ENCODE measurements at places on chromosomes 3 and 15. TPM values are rescaled to one million over a fixed set of nuclear protein-coding genes. Genes with fewer than 3 reads are reported as not detected.

TP63 gene
- 0.51 TPM for total RNA-seq

WDR76 gene
- total RNA-seq = 40.0 TPM

ITPKA gene
- total RNA-seq = 6.3 TPM

GOLGA8S gene
- 0.15 TPM for total RNA-seq

GOLGA8J gene
- total RNA-seq = 0.44 TPM

GRCh38 chr3:58189691-58190090, 21.1 kb downstream of the DNASE1L3 start:
- no peaks in the 10 kb centered on the region for H3K36me3 ChIP-seq
- no peak overlapping the region for H3K27ac ChIP-seq
- no peak overlapping the region for H3K4me3 ChIP-seq
- peaks cover 7% of the 10 kb centered on the region for H3K4me1 ChIP-seq

- H3K4me3 ChIP-seq = no peak overlapping the region
- no peaks in the 10 kb centered on the region for H3K27me3 ChIP-seq
- no peak overlapping the region for H3K27ac ChIP-seq
- peaks cover 6% of the 10 kb centered on the region for H3K36me3 ChIP-seq
Observed at GRCh38 chr3:197878427-197878826, 71.6 kb upstream of the RPL35A start.

GRCh38 chr3:97975466-97975865, 3.2 kb upstream of the RIOX2 start:
- DNase-seq = no peak
- H3K4me3 ChIP-seq = no peak overlapping the region
- no peak overlapping the region for H3K27ac ChIP-seq
- H3K27me3 ChIP-seq = no peaks in the 10 kb centered on the region
- peaks cover 15% of the 10 kb centered on the region for H3K4me1 ChIP-seq

DNA sequence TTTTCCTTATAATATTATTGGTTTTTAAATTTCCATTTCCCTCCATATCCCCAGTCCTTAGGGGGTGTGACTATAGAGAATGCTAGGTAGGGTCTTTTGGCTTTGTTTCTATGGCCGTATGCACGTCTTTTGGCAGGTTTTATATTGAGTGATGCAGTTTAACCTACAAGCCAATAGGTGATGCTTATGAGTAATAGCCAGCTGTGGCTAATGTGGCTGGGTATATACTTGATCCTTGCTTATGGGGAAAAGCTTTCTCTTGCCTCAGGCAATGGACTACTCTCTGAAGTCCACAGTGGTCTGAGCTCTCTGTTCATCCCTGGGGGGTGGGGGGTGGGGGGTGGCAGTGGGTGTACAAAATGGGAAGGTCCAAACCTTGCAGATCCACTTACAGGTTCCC, 223.9 kb downstream of the MFSD1 start:
- no peaks in the 10 kb centered on the region for H3K27me3 ChIP-seq
- H3K36me3 ChIP-seq = no peaks in the 10 kb centered on the region
- H3K27ac ChIP-seq = no peak overlapping the region
- H3K4me1 ChIP-seq = no peaks in the 10 kb centered on the region

DNA sequence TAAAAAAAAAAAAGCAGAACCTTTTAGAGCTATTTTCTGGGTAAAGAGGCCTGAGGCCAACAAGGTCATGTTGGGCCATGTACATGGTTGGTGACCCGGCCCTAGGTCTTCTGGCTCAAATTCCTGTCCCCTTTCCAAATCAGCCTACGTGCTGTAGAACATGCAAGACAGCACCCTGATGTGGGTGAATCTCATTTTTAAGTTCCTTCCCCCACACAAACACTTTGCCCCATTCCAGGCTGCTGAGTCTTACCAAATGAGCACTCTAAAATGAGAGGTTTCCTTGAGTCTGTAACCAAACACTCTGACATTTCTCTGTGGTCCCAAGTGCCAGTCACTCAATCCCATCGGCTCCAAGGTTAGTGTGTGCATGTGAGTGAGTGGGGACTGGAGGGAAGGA, 9.4 kb downstream of the BCL6 start:
- H3K27me3 ChIP-seq = no peaks in the 10 kb centered on the region
- 0 out of 2 replicates have a peak, but pooled peaks cover 2% of the 10 kb centered on the region for H3K36me3 ChIP-seq
- H3K4me3 ChIP-seq = no peak overlapping the region
- peak overlapping the region; percentile 54 for H3K27ac ChIP-seq

DNA sequence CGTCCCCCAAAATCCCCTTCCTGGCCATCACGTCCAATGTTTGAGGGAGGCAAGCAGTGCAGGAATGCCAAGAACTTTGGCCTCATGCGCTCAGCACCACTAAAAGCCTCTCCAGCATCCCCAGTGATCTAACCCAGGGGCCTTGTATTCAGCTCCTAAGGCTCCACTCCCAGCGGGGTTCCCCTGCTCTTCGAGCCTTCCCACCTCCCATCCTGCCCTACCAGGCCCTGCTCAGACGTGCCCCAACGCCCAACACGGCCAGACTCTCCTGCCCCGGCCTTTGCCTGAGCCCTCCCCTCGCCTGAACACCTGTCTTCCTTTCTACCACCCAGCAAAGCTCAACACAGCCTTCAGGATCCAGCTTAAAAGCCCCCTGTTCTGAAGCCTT, 30.5 kb downstream of the PLXND1 start:
- DNase-seq = no peak
- peaks cover 21% of the 10 kb centered on the region for H3K4me1 ChIP-seq
- H3K27me3 ChIP-seq = no peaks in the 10 kb centered on the region

- H3K36me3 ChIP-seq = no peaks in the 10 kb centered on the region
- no peak overlapping the region for H3K27ac ChIP-seq
- no peak overlapping the region for H3K4me3 ChIP-seq
Observed at GRCh38 chr15:48400086-48400485, 68.9 kb downstream of the DUT start.

DNA sequence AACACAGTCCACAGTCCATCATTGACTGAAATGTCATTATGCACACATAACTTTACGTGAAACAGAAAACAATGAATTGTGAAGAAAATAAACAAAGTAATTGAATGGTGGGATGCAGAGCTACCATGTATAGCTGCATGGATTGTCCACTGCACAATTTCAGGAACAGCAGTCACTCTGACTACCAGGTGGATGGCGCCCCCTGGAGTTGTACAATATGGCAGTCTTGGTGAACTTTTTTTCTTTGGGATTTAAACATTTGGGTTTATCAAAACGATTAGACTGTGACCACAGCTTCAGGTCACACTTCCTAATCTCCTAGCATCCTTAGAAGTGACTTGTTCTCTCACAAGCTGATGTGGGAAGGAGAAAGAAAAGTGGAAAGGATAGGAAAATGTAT, 48.9 kb upstream of the TCF12 start:
- no peaks in the 10 kb centered on the region for H3K27me3 ChIP-seq
- H3K27ac ChIP-seq = no peak overlapping the region
- H3K4me1 ChIP-seq = no peaks in the 10 kb centered on the region
- no peak overlapping the region for H3K4me3 ChIP-seq
- H3K36me3 ChIP-seq = no peaks in the 10 kb centered on the region
- no peak for DNase-seq

DNA sequence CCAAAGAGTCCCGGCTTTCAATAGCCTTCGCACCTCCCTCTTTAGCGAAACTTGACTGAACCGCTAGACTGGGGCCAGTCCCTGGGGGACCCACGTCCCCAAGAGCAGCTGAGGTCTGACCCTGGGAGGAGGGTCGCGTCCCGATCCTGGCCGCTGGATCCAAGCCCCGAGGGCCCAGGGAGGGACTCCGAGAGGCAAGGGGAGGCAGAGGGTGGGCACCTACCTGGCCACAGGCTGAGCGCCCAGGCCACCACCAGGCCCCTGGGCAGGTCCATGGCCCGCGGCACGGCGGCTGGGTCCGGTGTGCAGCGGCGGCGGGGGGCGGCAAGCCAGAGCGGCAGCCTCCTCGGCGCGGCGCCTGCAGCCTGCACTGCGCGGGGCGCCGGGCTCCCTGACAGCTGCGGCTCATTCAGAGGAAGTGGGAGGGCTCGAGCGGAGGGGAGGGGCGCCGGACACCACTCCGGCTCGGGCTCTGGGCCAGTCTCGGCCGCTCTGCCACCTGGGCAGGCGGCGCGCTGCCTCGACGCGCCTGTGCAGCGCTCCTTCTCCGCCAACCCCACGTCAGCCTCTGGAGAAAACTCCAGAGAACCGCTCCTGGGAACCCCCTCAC, at the start of gene ITGA11:
ITGA11 (minus strand) TSS at position 372 of the 610 bp plus-strand sequence; CDS start at position 275, 97 bp downstream.
- H3K4me1 ChIP-seq = no peaks in the 10 kb centered on the region
- DNase-seq = no peak
- H3K4me3 ChIP-seq = peak within 1 kb of the TSS; percentile 21

GRCh38 chr3:187920913-187921312, 175.6 kb upstream of the BCL6 start:
- H3K36me3 ChIP-seq = no peaks in the 10 kb centered on the region
- H3K4me1 ChIP-seq = no peaks in the 10 kb centered on the region
- H3K4me3 ChIP-seq = no peak overlapping the region
- H3K27me3 ChIP-seq = no peaks in the 10 kb centered on the region

DNA sequence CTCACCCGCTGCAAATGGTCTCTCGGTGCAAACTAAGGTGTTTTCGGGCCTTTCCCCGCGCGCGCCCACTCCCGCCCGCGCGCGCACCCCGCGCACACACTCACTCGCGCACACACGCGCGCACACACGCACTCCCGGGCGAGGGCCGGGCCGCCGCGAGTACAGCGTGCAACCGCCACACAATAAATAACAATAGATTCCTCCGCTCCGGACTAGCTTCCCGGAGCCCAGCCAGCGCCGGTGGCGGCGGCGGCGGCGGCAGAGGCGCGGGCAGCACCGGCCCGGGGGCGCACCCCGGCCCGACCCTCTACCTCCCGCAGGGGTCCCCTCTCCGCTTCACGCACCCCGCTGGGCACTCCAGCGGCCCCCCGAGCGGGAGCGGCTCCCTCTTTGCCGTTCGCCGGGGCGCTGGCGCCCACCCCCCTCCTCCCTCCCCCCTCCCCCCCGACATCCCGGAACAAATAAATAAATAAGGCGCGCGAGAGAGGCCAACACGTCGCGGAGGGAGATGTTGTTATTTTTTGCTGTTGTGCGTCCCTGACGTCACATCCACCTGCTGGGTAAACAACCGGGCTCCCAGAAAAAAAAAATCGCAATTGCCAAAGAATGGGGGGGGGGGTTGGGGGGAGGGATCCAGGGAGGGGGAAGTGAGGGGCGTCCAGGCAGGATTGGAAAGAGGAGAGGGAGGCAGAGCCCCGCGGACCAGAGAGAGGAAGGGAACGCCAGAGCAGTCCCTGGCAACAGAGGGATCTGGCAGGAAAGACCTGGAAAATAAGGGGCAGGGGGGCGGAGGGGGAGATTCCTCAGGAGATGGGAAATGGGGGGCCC, at the start of gene FOXP1:
FOXP1 (minus strand) TSS at position 163 of the 828 bp plus-strand sequence. CDS start 385,347 bp downstream, outside the sequence.
- peak within 1 kb of the TSS; percentile 68 for H3K4me3 ChIP-seq
- no peaks in the 10 kb centered on the region for H3K36me3 ChIP-seq
- H3K27me3 ChIP-seq = peaks cover 6% of the 10 kb centered on the region
- H3K27ac ChIP-seq = no peak within 1 kb of the TSS
- no peaks in the 10 kb centered on the region for H3K4me1 ChIP-seq

- no peak overlapping the region for H3K4me3 ChIP-seq
- H3K4me1 ChIP-seq = no peaks in the 10 kb centered on the region
Observed at GRCh38 chr3:174776123-174776522, 83.0 kb upstream of the NAALADL2 start.

DNA sequence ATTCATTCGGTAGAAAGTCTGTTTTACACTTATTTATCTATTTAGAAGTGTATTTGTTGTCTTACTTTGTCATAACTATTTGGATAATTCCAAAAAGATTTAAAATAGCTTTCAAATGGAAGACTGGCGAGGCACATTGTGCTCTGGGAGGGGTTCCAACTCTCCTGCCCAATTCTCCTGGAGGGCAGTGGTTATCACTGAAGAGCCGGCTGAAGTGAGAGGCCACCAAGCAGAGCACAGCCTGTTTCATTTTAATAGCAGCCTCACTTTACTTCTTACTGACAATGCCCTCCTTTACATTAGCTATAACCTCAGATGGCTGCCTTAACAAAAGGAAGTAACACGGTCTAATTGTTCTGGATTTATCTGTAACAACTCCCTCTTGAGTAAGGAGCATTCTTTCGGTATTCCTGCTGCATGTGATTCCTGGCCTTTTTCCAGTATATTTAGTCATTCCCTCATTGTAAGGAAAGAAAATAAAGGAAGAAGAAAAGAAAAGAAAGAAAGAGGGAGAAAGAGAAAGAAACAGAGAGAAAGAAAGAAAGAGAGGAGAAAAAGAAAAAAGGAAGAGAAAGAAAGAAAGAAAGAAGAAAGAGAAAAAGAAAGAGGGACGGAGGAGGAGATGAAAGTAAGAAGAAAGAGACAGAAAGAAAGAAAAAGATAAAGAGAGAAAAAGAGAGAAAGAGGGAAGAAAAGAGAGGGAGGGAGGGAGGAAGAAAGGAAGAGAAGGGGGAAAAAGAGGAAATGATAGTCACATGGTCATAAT, 339.8 kb upstream of the WNT5A start:
- no peaks in the 10 kb centered on the region for H3K36me3 ChIP-seq
- H3K27me3 ChIP-seq = no peaks in the 10 kb centered on the region
- no peak for DNase-seq
- H3K4me3 ChIP-seq = no peak overlapping the region

- H3K36me3 ChIP-seq = no peaks in the 10 kb centered on the region
- H3K27ac ChIP-seq = no peak overlapping the region
- H3K4me3 ChIP-seq = no peak overlapping the region
- no peaks in the 10 kb centered on the region for H3K27me3 ChIP-seq
- no peak for DNase-seq
- H3K4me1 ChIP-seq = no peaks in the 10 kb centered on the region
Observed at GRCh38 chr3:89059211-89059925, 48.1 kb upstream of the EPHA3 start.

- no peak overlapping the region for H3K4me3 ChIP-seq
- H3K4me1 ChIP-seq = peaks cover 4% of the 10 kb centered on the region
- no peaks in the 10 kb centered on the region for H3K36me3 ChIP-seq
- no peak for DNase-seq
Observed at GRCh38 chr3:58246148-58247047, 8.8 kb downstream of the ABHD6 start.

DNA sequence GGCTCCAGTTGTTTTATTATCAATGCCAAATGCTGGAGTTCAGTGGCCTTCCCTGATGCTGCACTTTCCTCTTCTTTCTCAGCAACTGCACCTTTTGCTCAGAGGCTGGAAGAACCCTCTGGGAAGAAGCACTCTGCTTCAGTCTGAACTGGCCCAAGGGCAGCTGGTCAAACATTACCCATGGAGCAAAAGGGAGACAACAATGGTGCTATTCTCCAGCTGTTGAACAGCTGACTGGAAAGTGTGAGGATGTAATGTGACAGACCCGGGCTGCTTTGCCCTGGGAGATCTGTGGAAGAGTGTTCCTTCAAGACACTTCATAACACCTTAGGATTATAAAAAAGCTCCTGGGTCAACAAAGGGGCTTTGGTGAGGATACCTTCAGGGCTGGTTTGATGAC, 84.9 kb downstream of the EPHB1 start:
- no peak overlapping the region for H3K4me3 ChIP-seq
- H3K36me3 ChIP-seq = no peaks in the 10 kb centered on the region
- DNase-seq = no peak

DNA sequence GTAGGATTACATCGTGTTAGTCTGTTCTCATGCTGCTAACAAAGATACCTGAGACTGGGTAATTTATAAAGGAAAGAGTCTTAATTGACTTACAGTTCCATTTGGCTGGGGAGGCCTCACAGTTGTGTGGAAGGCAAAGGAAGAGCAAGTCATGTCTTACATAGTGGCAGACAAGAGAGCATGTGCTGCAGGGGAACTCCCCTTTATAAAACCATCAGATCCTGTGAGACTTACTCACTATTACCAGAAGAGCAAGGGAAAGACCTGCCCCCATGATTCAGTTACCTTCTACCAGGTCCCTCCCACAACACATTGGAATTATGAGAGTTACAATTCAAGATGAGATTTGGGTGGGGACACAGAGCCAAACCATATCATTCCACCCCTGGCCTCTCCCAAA, 3.4 kb downstream of the SLC25A26 start:
- peaks cover 5% of the 10 kb centered on the region for H3K36me3 ChIP-seq
- no peak overlapping the region for H3K27ac ChIP-seq
- DNase-seq = no peak
- H3K4me1 ChIP-seq = no peaks in the 10 kb centered on the region

- no peak overlapping the region for H3K4me3 ChIP-seq
- DNase-seq = no peak
- H3K36me3 ChIP-seq = no peaks in the 10 kb centered on the region
- no peaks in the 10 kb centered on the region for H3K4me1 ChIP-seq
- H3K27me3 ChIP-seq = no peaks in the 10 kb centered on the region
Observed at GRCh38 chr3:115099986-115100571, 47.0 kb downstream of the ZBTB20 start.

Data from Panc1 (cell line).